ENCODE measurements at places on chromosomes 6 and 20.

DNA sequence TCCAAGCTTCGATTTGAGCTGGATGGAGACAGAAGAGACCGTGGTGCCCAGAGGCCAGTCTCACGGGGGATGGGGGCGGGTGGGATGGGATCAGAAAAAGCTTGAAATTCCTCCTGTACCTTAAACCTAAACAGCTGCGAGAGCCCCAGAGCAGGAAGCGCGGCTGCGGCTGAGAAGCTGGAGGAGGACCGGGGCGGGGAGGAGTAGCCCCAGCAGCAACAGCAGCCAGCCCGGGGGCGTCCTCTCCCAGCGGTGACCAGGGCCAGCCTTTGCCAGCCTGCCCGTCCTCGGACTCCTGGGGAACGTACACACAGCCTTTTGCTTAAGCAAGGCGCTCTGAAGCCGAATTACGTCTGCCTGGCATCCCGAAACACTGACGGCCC, 17.4 kb upstream of the PRDM13 start:
- DNase-seq: peak; percentile 15

- no peak for DNase-seq
Measured at GRCh38 chr6:140043762-140044378, 669.4 kb upstream of the CITED2 start.

- peak; percentile 54 for DNase-seq
Measured at GRCh38 chr6:14066782-14067406, 50.7 kb upstream of the CD83 start.

- DNase-seq: no peak
Measured at GRCh38 chr20:4122926-4123325, 107.6 kb upstream of the RNF24 start.

GRCh38 chr20:5448449-5449118, 131.8 kb upstream of the PROKR2 start:
- DNase-seq: peak; percentile 39
